Activated CD8-positive, alpha-beta memory T cell treated with anti-CD3 and anti-CD28 coated beads for 1 hour (primary cell): ENCODE measurements at places on chromosomes 3 and 15.

DNA sequence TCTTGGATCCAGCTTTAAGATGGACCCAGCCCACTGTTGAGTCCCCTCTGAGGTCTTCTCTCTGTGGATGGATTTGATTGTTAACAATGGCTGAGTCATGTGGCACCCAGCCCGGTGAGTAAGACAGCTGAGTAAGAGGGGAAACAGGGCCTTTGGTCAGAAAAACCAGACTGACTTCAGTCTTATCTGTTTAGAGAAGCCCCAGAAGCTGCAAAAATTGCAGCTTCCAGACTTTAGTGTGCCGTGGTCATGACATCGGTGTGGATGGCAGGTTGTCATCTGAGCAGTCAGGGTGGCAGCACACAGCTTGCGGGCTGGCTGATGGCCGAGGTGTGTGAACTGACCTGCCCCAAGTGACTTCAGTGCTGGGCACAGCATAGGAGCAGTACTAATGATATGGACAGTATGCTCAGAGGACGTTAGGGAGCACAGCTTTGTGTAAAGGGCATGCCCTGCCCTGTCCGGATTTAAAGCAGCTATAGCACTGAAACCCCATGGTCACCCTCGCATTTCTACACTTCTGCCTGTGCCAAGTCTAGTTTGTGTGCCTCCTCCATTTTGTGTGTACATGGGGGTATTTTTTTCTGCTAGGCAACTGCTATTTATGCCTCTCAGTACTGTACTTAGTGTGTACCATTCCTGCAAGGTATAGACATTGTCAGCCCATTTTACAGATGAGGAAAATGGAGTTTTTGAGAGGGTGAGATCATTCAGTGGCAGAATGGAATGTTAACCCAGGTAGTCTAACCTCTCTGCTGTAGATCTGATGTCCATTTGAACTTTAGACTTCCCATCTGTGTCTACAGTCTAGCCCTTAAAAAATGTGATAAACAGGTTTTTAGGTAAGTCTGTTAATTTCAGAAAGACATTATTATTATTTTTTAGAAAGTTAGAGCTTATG lies 44.4 kb downstream of the FLNB start:
- no peak for DNase-seq

GRCh38 chr3:27507111-27507510 lies 22.9 kb upstream of the SLC4A7 start:
- no peak for DNase-seq

DNA sequence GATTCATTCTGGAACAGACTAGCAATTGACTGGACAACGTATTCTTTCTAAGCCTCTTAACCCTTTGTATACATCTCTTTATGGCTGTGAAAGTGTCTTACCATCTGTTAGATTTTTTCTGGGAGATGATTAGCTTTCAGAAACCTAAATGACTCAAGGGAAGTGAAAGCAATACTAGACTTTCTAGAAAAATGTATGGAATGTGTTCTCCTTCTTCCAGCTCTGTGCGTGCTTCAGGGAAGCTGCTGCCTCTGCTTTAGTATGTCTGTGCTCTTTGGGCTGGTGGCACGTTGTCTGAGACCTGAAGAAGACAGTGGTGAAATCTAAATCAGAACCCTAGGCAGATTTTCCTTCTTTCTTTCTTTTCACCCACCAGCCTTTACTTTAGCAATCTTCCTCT lies 89.5 kb downstream of the ITPR1 start:
- no peak for DNase-seq

GRCh38 chr3:94453864-94454263 lies 391.0 kb downstream of the NSUN3 start:
- DNase-seq, result no peak

DNA sequence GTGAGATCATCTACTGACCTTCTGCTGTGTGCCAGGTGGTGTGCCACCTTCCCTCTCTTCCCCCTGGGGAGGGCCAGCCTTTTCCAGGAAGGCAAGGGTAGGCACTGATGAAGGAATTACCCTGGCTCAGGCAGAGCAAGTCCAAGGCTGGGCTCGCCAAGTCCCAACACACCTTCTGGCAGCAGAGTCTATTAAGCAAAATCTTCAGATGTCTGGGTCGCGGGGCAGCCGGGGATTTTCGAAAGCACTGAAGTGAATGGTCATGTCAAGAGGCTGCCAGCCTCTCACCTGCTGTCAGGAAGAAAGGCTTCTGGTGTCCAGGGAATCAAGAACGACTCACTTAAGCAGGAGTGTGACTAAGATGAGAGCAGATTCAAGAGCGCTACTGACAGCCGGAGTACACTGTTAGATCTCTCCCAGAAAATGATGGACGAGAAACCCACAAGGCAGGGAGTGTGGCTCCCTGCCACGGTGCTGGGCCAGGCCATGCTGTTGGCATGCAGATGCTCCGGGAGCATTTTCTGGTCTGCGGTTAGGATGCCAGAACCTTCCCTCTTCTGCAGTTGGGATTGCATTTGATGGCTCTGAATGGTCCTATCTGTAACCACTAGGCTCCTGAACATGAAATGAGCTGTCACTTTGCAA lies 479.8 kb downstream of the SHQ1 start:
- DNase-seq, result no peak

- no peak for DNase-seq
Measured at GRCh38 chr3:179615458-179616173, 11.0 kb downstream of the NDUFB5 start.

DNA sequence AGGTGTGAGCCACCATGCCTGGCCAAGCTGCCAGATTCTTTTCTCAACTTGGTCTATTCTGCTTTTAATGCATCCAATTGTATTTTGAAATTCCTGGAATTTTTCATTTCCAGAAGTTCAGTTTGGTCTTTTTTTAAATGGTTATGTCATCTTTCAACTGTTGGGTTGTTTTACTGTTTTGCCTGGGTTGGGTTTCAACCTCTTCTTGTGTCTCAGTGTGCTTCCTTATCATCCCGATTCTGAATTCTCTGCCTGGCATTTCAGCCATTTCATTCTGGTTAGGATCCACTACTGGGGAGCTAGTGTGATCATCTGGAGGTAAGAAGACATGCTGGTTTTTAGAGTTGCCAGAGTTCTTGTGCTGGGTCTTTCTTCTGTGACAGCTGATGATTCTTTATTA lies 61.5 kb downstream of the LRRC49 start:
- DNase-seq, result no peak

DNA sequence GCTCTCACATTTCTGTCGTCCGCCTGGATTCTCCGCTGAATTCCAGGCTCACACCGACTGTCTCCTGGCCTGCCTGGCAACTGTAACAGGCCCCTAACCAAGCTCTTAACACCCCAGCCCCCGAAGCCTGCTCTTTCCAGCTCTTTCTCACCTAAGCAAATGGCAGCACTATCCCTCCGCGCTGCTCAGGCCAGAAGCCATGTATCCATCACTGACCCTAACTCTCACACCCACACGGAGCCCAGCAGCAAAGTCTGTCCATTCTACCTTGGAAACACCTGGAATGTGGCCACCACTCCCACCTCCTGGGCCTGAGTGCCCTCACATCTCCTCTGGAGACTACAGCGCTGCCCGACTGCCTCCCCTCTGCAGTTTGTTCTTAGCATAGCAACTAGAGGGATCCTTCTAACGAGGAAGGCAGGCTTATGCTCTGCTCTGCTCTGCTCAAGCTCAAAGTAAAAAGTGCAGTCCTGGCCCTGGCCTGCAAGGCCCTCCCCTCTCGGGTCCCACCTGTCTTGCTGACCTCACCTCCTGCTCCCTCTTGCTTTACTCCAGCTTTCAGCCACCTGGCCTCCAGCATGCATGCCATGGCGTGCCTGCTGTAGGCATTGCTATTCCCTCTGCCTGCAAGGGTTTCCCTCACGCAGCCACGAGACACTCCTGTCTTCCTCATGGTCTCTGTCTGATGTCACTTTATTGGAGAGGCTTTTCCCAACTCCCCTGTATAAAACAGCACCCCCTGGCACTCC lies 27.2 kb downstream of the FEM1B start:
- DNase-seq, result no peak

DNA sequence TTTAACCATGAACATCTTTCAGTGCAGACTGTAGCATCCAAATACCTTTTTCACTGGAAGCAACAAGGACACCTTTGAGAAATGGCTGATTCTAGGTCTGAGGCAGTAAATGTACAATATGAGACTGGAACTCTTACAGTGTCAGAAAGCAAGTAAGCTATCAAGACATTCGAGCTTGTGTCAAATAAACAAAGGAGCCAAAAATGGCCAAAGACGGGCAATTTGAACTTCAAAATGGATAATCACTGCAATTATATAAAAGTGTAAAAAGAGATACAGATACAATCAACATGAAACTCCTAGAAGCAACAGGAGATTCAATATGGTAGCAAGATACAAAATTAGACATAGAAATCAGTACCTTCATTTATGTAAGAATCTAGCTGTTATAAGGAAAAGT lies 138.5 kb upstream of the CCDC54 start:
- DNase-seq, result no peak

DNA sequence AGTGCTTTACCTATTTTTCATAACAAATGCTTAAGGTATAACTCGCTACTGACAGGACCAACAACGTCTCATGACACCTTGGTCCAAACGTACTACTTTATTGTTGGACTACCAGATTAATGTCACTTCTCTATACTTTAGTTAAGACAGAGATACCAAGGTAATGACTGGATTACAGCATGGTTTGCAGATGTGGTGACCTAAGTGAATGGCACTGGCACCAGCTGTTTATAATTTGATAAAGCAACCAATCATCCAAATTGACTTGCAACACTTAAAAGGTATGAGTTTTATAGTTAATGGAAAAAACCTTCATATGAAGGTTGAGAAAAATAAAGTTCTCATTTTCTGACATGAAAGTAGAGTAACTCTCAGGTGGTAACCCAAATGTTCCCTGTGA lies 209.0 kb downstream of the NEK10 start:
- DNase-seq, result no peak

DNA sequence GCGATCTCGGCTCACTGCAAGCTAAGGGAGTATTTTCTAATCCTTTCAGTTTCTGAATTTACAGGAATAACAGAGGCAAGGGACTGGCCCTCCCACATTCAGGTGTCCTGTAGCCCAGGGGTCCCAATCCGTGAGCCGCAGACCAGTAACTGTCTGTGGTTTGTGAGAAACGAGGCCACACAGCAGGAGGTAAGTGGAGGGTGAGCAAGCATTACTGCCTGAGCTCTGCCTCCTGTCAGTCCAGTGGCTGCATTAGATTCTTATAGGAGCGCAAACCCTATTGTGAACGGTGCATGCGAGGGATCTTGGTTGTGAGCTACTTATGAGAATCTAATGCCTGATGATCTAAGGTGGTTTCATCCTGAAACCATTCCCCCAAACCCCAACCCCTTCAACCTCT lies 5.0 kb upstream of the IL17RC start:
- DNase-seq, result no peak

DNA sequence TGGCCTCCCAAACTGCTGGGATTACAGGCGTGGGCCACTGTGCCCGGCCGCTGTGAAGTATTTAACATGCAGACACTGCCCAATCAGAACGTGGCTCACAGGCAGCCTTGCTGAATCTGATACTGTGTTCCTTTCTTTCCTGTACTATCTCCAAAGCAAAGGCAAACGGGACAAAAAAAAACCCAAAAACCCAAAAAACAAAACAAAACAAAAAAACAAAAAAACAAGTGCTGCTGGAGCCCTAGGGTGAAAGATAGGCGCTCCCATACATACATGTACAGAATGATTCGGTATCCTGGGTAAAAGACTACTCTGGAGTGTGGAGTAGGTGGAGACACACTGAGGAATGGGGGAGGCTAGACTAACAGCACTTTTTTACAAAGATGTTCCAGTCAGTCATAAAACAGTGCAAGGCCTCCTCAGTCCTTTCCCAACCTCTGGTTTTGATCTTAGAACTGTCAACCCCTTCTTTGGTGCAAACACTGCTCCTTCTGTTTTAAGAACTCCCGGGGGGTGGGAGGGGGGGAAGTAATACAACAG lies 7.7 kb upstream of the MAP1A start:
- DNase-seq, result no peak

- no peak for DNase-seq
Measured at GRCh38 chr15:44813231-44813630, 76.9 kb downstream of the TRIM69 start.

GRCh38 chr3:161852744-161853143 lies 356.1 kb downstream of the OTOL1 start:
- DNase-seq, result no peak

DNA sequence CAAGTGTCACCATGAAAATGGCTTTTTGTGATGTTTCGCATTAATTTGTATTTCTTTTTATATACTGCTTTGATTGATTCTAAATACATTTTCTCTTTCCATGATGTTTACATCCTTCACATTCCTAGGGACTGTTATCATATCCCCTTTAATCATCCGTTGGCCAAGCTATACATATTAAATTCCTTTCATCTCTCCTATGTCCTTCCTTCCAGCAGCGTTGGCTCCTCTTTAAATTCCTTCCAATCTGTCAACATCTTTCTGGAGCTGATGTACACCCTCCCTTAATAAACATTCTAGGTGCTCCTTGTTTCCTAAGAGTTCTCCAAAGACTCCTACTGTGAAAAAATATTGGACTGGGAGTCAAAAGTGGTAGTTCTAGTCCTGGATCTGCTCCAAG lies 87.8 kb downstream of the IGF2BP2 start:
- DNase-seq, result no peak

GRCh38 chr15:73212424-73212823 lies 156.3 kb downstream of the HCN4 start:
- no peak for DNase-seq

- DNase-seq, result no peak
Measured at GRCh38 chr3:15305359-15305844, 27.0 kb downstream of the SH3BP5 start.
